ENCODE measurements at places on chromosomes 12 and 14. TPM values are rescaled to one million over a fixed set of nuclear protein-coding genes. Genes with fewer than 3 reads are reported as not detected.

- H3K27ac ChIP-seq: peak overlapping the region; percentile 85
- no peaks in the 10 kb centered on the region for H3K27me3 ChIP-seq
- H3K36me3 ChIP-seq: peaks cover 11% of the 10 kb centered on the region
- H3K4me1 ChIP-seq: peaks cover 45% of the 10 kb centered on the region
- H3K4me3 ChIP-seq: no peak overlapping the region
- no peak for DNase-seq
Measured at GRCh38 chr14:102507081-102507856, 2.3 kb downstream of the ANKRD9 start.

DNA sequence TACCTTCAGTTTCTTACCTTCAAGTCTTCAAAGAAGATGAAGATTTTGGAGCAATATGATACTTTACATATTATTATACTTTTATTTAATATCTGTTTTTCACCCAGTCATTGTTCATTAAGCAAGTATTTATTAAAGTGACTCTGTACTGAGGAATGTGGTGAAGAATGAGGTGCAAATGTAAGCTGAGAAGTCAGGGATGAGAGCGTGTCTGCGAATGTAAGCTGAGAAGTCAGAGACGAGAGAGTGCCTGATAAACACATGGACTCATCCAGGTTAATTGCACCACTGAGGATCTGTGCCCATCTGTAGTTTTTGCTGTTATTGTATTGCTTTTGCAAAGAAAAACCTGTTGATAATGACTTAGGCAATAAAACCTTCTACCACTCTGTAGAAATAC lies 211.9 kb upstream of the FAR2 start:
- no peaks in the 10 kb centered on the region for H3K36me3 ChIP-seq
- no peaks in the 10 kb centered on the region for H3K27me3 ChIP-seq

- H3K4me1 ChIP-seq: peaks cover 16% of the 10 kb centered on the region
- H3K4me3 ChIP-seq: no peak overlapping the region
- DNase-seq: no peak
- peak overlapping the region; percentile 78 for H3K27ac ChIP-seq
Measured at GRCh38 chr12:22276313-22276712, 58.2 kb downstream of the ST8SIA1 start.

DNA sequence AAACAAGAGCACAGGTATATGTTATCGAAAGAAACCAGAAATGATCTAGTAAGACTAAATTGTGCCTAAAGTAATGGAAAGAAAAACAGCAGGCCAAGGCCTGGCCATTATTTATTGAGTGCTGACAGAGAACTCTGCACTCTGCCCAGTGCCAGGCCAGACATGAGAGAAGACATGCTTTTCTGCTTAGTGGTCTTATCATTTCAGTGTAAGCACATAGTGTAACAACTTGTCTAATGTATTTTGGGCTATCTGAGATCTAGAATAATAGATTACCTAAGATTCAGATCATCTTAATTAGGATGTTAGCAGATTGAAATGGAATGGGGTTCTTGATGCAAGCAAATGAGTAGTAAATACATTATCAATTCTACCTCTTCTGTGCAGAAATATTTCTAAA lies 278.3 kb downstream of the AKAP6 start:
- H3K4me1 ChIP-seq: no peaks in the 10 kb centered on the region
- no peak for DNase-seq
- H3K27ac ChIP-seq: no peak overlapping the region

GRCh38 chr14:64126548-64126947 lies 167.6 kb downstream of the ESR2 start:
- H3K36me3 ChIP-seq: peaks cover 87% of the 10 kb centered on the region
- H3K4me3 ChIP-seq: no peak overlapping the region
- H3K27ac ChIP-seq: no peak overlapping the region
- no peaks in the 10 kb centered on the region for H3K4me1 ChIP-seq
- no peaks in the 10 kb centered on the region for H3K27me3 ChIP-seq

COQ10A gene
- total RNA-seq: 149 TPM

GRCh38 chr12:40011775-40012129 lies 94.1 kb downstream of the SLC2A13 start:
- no peaks in the 10 kb centered on the region for H3K27me3 ChIP-seq
- peak overlapping the region; percentile 23 for H3K27ac ChIP-seq
- no peaks in the 10 kb centered on the region for H3K4me1 ChIP-seq
- H3K36me3 ChIP-seq: no peaks in the 10 kb centered on the region

KRT2 gene
- not detected for total RNA-seq

DNA sequence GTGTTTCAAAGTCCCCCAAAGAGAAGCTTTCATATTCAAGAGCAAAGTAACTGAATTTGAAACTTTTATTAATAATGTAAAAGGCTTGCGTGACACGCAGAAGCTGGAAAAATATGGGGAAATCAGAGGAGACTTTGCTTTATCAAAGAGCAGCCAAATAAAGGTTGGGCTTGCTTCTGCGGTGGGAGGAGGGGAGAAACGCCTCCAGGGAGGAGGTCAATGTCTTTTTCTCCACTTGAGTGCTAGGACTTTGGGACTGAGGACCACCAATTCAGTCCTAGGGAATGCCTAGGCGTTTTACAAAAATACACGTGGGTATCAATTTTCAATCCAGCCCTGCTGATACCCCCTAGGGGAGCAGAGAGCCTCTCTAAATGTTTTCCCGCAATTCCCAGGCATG lies 60.9 kb upstream of the FZD10 start:
- H3K36me3 ChIP-seq: no peaks in the 10 kb centered on the region
- DNase-seq: no peak
- no peaks in the 10 kb centered on the region for H3K4me1 ChIP-seq
- H3K27me3 ChIP-seq: no peaks in the 10 kb centered on the region
- no peak overlapping the region for H3K4me3 ChIP-seq
- no peak overlapping the region for H3K27ac ChIP-seq

LIN52 gene
- total RNA-seq: 7.1 TPM

GRCh38 chr14:91482263-91483013 lies 27.7 kb downstream of the PPP4R3A start:
- peaks cover 68% of the 10 kb centered on the region for H3K36me3 ChIP-seq
- no peak overlapping the region for H3K4me3 ChIP-seq
- DNase-seq: no peak
- no peaks in the 10 kb centered on the region for H3K4me1 ChIP-seq

DNA sequence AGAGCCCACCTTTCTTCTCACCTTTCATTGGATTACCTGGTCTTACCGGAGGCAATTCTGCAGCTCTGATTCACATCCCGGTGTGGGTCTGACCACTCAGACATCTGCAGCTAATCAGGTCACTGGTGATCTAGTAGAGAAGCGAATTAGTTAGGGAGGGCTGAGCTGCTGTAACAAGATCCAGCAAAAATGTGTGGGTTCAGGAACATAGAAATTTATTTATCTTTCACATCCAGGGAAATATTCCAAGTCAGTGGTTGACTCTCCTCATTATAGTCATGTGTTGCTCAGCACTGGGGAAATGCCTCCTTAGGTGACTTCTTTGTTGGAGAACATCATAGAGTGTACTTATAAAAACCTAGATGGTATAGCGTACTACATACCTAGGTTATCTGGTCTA lies 218.7 kb upstream of the PELI2 start:
- H3K4me1 ChIP-seq: no peaks in the 10 kb centered on the region
- no peaks in the 10 kb centered on the region for H3K27me3 ChIP-seq
- no peak overlapping the region for H3K4me3 ChIP-seq
- H3K27ac ChIP-seq: no peak overlapping the region
- no peaks in the 10 kb centered on the region for H3K36me3 ChIP-seq

DNA sequence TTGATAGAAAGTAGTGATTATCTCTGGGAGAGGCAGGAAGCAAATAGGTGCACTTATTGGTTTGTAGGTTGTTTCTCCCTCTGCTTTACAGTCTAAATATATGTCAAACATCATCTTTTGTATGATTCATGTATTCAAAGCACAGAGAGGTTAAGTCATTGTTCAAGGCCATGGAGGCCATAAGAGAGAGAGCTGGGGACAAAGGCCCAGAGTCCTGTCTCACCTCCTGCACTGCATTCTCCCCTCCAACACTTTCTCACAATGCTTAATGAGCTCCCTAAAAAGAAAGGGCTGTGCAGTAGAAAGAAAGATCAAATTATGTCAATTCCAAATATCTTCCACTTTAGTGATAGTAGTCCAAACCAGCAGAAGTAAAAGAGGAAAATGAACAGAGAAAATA lies 180.4 kb upstream of the DIO3 start:
- no peak overlapping the region for H3K4me3 ChIP-seq
- no peaks in the 10 kb centered on the region for H3K4me1 ChIP-seq
- H3K27ac ChIP-seq: no peak overlapping the region
- no peak for DNase-seq
- no peaks in the 10 kb centered on the region for H3K36me3 ChIP-seq
- H3K27me3 ChIP-seq: no peaks in the 10 kb centered on the region

GRCh38 chr12:56206452-56207166 lies 15.1 kb downstream of the RNF41 start:
- peaks cover 64% of the 10 kb centered on the region for H3K36me3 ChIP-seq
- H3K4me3 ChIP-seq: no peak overlapping the region
- no peaks in the 10 kb centered on the region for H3K27me3 ChIP-seq
- no peak overlapping the region for H3K27ac ChIP-seq
- DNase-seq: no peak
- H3K4me1 ChIP-seq: no peaks in the 10 kb centered on the region

GRCh38 chr14:47264842-47265241 lies 410.6 kb downstream of the MDGA2 start:
- no peaks in the 10 kb centered on the region for H3K4me1 ChIP-seq
- no peak for DNase-seq
- no peak overlapping the region for H3K27ac ChIP-seq
- H3K4me3 ChIP-seq: no peak overlapping the region

GRCh38 chr14:65035049-65035448 lies 48.4 kb downstream of the FNTB start:
- DNase-seq: no peak
- H3K27ac ChIP-seq: peak overlapping the region; percentile 51
- peaks cover 6% of the 10 kb centered on the region for H3K36me3 ChIP-seq
- peaks cover 17% of the 10 kb centered on the region for H3K4me1 ChIP-seq

KIF5A gene
- total RNA-seq: 0.12 TPM

DNA sequence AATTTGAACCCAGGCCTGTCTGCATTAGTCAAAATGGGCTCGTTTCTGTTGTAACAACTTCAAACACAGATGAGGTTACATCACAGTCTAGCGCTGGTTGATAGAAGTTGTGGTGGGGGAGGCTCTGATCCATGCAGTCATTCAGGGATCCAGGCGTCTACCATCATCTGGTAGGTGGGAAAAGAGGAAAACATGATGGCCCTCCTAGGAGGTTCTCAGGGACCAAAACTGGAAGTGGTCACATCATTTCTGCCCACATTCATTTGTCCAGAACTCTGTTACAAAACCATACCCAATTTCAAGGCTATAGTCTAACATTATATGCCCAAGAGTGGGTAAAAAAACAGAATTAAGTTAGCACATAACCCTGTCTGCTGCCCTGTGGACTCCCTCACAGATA lies 135.1 kb downstream of the PHETA1 start:
- H3K27ac ChIP-seq: no peak overlapping the region
- H3K4me1 ChIP-seq: no peaks in the 10 kb centered on the region
- no peak for DNase-seq
- H3K4me3 ChIP-seq: no peak overlapping the region
- no peaks in the 10 kb centered on the region for H3K36me3 ChIP-seq
- no peaks in the 10 kb centered on the region for H3K27me3 ChIP-seq

DNA sequence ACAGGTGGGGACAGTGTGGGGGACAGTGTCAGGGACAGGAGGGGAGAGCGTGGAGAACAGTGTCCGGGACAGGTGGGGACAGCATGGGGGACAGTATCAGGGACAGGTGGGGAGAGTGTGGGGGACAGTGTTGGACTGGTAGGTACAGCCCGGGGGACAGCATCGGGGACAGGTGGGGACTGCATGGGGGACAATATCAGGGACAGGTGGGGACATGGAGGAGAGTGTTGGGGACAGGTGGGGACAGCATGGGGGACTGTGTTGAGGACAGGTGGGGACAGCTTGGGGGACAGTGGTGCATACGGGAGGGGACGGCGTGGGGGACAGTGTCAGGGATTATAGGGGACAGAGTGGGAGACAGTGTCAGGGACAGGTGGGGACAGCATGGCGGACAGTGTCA lies 212.3 kb downstream of the TMEM121 start:
- no peaks in the 10 kb centered on the region for H3K27me3 ChIP-seq
- H3K4me3 ChIP-seq: no peak overlapping the region
- no peak overlapping the region for H3K27ac ChIP-seq
- no peaks in the 10 kb centered on the region for H3K36me3 ChIP-seq
- H3K4me1 ChIP-seq: no peaks in the 10 kb centered on the region

DNA sequence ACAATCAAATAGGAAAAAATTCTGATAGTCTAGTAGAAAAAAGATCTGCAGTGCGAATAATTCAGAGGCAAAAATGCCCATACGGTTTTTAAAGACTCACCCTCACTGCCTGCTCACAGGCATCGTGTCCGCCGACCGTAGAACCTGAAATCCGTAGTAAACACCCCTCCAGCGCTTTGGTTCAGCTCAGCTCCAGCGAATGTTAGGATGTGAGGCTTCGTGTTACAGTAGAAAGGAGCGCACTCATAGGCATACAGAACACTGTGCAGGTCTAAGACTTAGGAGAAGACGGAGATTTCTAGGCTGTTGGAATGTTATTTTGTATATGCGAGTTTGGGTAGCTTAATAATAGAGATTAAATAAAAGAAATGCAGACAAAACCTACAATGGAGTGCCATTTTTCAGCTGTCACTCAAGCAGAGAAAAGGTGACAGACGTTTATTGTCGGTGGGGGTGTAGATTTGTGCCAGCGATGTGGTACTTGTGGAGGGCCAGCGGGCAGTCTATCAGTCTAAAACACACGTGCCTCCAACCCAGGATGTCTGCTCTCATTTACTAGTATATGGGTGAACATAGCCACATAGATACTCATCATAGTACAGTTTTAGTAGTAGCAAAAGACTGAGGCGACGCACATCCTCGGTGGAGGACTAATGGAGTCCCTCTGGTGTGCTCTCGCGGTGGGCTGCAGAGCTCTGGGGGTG lies 25.7 kb downstream of the SFSWAP start:
- no peaks in the 10 kb centered on the region for H3K27me3 ChIP-seq
- peaks cover 55% of the 10 kb centered on the region for H3K36me3 ChIP-seq
- no peaks in the 10 kb centered on the region for H3K4me1 ChIP-seq
- H3K27ac ChIP-seq: no peak overlapping the region
- no peak for DNase-seq
- no peak overlapping the region for H3K4me3 ChIP-seq

Measured in right atrium auricular region (tissue), 2 donors.